CD4-positive, alpha-beta T cell treated with Interleukin-12 subunit alpha and Interleukin-12 subunit beta, for 1 hour (primary cell): ENCODE measurements at places on chromosomes 2 and 18.

DNA sequence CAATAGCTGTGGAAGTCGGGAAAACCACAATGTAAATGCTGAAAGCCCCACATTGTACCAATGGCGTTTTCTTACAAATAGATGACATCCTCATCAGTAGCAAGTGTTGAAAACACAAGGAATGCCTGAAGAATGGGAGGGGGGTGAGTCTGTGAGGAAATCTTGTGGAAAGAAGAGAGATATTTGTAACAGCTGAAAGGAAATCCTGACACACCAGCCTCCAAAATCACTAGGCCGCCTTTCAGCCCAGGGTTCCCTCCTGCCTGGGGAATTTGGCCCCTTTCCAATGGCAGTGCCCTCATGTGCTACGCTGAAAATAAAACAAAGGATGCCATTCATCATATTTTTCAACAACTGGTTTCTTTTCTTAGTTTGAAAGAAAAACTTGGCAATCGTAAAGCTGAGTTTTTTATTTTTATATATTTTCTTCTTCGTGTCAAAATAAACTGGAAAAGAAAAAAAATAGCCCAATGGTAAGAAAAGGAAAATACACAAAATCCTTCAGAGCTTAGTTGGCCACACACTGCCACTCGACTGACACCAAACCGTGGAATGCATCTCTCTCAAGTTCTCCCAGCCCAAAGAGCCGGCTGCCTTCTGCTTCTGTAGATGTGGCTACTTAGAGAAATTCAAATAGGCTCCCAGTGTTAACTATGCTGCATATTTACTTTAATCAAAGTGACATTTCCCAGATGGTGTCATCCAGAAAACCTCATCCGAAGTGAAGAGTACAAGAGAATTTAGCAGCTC is 52.0 kb downstream of the FTCDNL1 start:
- DNase-seq: no peak

DNA sequence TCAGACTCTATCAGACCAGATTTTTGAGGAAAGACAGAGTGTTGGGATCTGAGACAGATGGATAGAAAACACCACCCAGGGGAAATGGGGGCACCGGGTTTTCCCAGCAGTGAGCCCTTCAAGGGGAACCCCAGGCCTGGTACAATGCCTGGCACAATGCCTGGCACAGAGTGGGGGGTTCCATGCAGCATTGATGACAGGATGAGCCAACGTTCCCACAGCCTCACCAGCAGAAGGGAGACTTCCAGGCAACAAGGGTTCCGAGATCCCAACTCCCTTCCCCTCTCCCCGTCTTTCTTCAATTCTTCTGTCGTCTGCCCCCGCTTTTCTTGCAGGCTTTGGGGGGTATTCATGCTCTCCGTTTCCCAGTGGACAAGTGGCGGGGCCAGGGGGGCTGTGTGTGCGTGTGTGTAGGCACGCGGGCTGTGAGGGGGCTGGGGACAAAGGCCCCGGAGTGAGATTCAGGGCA is 132.1 kb upstream of the HAAO start:
- DNase-seq: no peak

DNA sequence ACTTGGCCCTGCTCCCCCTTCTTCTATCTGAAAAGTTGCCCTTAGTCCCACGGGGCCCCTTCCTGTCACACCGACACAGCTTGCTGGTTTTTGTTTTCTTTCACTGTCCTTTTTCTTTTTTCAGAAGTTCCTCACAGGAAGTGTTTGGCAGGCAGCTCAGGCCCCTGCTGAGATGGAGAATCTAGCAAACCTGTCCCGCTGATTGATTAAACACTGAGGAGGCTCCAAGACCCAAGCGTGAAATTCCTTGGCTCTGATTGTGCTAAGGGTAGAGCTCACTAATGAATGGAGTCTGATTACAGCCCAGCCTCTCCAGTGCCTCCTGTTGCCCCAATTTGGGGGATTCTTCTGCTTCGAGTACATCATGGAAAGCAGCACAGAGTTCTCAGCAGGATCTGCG is 365.9 kb upstream of the MEX3C start:
- no peak for DNase-seq

GRCh38 chr2:19872302-19872701 is 29.5 kb downstream of the TTC32 start:
- no peak for DNase-seq

- DNase-seq: no peak
These were observed 24.0 kb upstream of the DSEL start for GRCh38 chr18:67540559-67540958.

- DNase-seq: no peak
These were observed at the start of gene GREB1L for GRCh38 chr18:21242141-21242779. Gene GREB1L, plus strand, starts transcription at chr18:21242232. Its CDS starts 141,287 bp downstream, at chr18:21383519.

GRCh38 chr18:33184175-33184574 is 256.3 kb downstream of the CCDC178 start:
- no peak for DNase-seq

- DNase-seq: peak; percentile 35
These were observed 32.2 kb downstream of the QPCT start for GRCh38 chr2:37376421-37377186.

DNA sequence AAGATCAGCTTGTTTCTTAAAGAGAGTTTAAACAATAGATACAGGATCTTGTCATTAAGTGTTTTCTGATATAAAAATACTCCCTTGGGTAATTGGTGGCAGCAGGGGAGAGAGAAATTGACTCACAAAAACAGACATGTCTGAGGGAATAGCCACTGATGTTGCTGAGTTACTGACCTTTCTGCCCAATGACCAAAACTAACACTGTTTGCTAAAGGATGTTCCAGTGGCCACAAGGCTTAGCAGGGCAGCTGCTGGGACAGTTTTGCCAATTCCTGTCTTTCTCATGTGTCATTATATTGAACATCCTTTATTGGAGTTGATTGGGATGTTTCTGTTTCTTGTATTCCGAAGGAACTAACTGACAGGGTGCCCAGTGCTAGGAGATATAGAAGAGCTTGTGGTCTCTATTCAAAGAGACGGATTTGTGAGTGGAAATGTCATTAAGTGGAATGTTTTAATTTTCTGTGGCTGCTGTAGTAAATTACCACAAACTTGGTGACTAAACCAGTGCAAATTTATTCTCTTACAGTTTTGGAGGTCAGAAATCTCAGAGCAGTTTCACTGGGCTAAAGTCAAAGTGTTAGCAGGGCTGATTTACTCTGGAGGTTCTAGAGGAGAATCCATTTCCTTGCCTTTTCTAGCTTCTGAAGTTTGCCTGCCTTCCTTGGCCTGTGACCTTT is 124.8 kb upstream of the RMDN2 start:
- no peak for DNase-seq

GRCh38 chr2:74887445-74887951 is 53.6 kb downstream of the HK2 start:
- DNase-seq: no peak

DNA sequence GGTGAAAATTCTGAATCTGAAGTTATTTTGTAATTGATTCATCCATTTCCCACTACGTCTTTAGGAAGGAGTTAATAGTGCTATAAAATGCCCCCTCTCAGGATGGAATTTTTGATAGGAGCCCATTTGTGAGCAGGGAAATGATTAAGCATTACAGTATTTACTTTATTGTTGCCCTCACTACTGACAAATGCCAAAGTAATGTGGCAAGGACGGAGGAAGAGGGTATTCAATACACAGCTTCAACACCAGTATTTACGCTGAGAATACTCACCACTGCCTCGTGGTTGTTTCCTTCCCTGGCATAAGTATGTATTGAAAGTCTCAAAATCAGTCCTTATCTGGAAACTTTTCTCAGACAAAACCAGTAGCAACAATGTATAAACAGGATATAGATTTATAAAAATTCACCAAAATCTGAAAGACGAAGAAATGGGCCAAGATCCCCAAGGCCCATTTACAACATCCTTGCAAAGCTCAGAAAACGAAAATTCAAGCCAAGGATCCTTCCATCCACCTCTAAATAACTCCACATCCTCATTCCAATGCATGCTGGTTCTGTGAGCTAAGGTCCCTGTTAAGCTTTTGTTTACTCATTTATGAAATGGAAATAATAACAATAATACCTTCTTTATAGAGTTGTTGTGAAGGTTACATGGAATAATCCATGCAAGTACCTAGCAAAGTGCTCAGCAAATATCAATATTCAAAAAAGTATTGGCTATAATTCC is 29.3 kb downstream of the FEZ2 start:
- DNase-seq: no peak

GRCh38 chr2:156653675-156654074 is 217.5 kb downstream of the GPD2 start:
- no peak for DNase-seq

GRCh38 chr2:8840475-8841091 is 3.2 kb upstream of the KIDINS220 start:
- no peak for DNase-seq

GRCh38 chr2:46716927-46717326 is 198.7 kb downstream of the MCFD2 start:
- no peak for DNase-seq

GRCh38 chr2:29420999-29421782 is 306.0 kb downstream of the CLIP4 start:
- DNase-seq: no peak

GRCh38 chr2:164840930-164841718 is 499 bp downstream of the COBLL1 start:
- DNase-seq: no peak

DNA sequence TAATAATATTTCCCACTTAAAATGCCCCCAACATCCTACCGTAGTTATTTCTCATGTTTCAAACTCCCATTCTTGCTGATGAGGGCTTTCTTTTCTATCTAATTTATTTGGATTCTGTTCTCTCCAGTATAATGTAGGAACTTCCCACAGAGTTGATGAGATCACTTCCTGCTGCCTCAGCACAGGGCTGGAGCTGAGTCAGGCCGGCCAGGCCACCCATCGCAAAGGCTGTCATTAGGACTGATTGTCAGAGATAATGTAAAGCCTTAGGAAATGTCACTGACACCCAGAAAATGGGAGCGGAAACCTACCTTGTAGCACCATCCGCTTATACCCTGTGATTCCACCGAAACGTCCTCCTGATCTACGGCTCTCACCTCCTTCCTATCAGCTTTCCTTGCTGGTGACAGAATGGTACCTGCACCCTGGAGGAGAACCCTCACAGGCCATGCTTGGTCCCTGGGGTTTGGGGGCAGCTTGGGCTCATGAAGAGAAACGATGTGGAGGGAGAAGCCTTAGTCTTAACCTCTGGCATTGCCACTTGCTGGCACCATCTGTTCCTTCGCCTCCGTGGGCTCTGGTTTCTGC is 672.8 kb upstream of the ID2 start:
- DNase-seq: no peak

GRCh38 chr2:48126162-48126561 is 219.9 kb upstream of the FBXO11 start:
- no peak for DNase-seq

- DNase-seq: no peak
These were observed 101.8 kb downstream of the CD226 start for GRCh38 chr18:69845593-69846506.

DNA sequence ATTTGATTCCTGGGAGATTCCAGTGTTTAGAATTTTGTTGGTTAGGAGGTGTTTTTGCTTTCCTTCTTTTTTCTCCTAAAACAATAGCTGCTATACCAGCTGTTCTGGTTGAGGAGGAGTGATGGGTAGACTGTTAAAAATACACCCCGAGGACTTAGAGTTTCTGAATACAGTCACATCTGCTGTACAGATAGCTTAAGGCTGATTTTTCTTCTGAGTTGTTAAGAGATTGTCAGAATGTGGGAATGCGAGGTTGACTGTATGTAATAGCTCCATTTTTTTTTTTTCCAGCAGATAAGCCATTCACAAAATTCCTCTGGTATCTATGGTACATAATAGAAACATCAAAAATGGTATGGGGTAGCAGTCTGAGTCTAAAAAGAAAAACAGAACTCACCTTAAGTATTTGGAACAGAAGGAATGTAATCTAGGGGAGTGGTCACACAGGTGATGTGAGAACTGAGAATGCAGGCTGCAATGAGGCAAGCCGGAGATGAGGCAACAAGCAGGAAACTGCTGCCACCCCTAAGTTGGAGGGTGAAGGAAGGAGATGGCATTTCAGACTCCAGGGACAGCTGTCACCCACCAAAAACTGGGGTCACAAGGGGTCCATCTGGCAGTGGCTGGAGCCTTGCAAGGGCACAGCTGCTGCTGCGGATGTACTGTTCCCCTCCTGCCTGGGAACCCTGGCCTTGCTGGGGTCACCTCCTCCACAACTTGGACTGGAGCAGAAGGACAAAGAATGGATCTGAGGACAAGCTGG is 2.4 kb downstream of the DGKD start:
- no peak for DNase-seq

GRCh38 chr2:176642074-176642473 is 372.8 kb downstream of the MTX2 start:
- DNase-seq: no peak

DNA sequence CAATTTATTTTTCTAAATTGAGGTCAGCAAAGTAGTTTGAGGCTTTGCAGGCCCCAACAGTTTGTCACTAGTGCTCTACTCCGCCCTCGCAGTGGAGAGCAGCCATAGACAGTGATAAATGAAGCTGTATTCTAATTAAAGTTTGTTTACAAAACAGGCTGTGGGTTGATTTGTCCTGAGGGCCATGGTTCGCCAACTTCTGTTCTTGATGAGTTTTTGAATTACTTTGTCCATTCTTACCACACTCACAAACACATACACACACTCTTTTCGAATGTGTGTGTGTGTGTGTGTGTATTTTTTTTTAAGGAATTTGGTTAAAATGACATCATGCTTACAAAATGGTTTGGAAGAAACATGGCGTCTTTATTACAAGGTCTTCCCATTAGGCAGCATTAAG is 68.6 kb downstream of the MTCL1 start:
- no peak for DNase-seq

- DNase-seq: peak; percentile 61
These were observed 17.2 kb downstream of the SH3YL1 start for GRCh38 chr2:246489-247144.

DNA sequence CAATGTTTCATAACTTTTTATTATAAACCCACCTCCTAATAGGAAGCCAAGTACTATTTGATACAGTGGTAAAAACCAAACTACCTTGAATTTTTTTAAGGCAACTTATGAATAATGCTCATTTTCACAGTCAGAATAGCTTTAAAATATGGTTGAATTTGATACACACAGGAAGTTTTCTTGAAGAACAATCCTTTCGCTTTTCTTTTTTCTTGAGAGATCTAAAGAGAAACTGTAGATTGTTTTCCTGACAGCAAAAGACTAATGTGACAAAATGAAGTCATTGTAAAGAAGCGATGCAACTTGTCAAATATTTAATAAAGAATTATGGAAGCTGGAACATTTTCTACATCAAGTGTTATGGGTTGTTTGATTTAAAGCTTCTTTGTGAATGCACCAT is 227.7 kb downstream of the ALPK2 start:
- no peak for DNase-seq

GRCh38 chr18:47870605-47871004 is 59.9 kb downstream of the SMAD2 start:
- DNase-seq: no peak

DNA sequence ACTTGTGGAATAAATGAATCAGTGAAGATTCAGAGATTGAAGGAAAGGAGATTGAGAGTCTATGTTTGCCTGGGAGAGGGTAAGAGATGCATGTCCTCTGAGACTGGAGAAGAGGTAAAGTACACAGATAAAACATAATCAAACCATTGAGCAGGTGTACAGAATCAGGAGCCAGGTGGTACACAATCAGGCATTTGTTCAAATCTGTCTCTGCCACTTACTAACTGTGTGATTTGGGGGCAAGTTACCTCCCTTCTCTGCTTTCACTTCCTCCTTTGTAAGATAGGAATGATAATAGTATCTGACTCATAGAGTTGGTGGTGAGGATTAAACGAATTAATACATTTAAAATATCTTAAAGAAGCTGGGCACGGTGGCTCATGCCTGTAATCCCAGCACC is 94.0 kb downstream of the CDK15 start:
- DNase-seq: no peak
